Astrocyte (in vitro differentiated cells and primary cell): ENCODE measurements at places on chromosomes 13 and 19.

- peak; percentile 37 for DNase-seq
Measured at GRCh38 chr13:30486230-30487074, 20.7 kb upstream of the HMGB1 start.

- DNase-seq: no peak
Measured at GRCh38 chr13:48014359-48014758, 13.3 kb upstream of the SUCLA2 start.

DNA sequence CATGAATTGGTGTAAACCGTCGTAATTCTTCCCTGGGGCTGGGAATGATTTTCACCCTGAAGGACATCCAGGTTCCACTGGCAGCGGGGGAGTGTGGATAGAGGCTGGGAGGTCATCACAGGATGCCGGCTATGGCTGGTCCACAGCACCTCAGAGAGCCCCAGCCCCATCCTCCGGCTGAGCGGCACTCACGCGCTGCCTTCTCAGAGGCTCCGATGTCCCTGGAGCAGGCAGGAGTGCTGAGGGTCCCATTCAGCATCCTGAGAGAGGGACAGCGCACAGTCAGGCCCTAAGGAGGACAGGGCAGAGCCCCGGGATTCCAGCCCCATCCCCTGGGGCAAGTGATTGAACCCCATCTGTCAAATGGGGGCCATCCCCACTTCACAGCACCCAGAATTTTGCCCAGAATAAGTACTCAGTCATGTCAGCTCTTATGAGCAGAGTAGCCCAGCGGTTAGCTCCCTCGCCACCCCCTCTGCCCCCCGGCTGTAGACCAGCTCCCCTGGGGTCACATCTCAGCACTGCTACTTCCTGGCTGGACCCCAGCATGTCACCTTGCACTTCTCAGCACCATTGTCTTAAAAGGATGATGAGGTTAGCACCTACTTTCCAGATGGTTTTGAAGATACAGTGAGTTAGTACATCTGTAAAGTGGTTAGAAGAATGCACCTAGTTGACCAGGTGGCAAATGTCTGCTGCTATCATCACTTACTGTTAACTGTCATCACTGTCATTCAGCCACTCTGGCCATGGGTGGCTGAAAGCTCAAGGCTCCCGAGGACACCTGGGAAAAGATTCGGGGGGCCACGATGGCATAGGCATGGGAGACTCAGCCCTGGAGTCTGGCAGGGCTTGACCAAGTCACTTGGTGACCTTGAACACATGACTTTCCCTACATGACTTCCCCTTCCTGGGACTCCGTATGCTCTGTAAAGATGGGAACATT lies 11.9 kb downstream of the GRAMD1A start:
- no peak for DNase-seq

GRCh38 chr13:69373747-69374425 lies 733.7 kb upstream of the ATXN8OS start:
- DNase-seq: no peak

DNA sequence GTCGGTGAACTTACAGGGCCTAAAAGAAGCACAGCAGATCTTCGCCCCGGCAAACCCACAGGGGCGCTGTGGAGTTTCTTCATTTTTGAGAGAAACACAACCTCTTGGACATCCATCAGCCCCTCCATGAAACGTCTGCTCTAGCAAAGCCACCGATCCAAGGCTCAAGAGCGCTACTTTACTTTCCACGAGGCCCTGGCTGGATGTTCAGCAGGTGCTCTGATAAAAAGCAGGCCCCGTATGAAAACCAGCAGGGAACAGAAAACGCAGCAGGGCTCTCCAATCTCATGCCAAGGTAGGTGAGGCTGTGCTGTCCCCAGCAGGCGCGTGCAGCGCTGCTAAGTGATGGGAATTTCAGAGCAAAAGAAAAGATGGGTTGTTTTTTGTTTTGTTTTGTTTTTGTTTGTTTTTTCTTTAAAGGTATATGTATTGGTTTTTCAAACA lies 86.7 kb downstream of the IRS2 start:
- DNase-seq: no peak
